ENCODE measurements at places on chromosomes 2 and 18.
A peak's percentile ranks its signal among the peaks of the same experiment; 100 is the strongest.

GRCh38 chr2:158134655-158135054 is 33.0 kb downstream of the UPP2 start:
- DNase-seq, result no peak

DNA sequence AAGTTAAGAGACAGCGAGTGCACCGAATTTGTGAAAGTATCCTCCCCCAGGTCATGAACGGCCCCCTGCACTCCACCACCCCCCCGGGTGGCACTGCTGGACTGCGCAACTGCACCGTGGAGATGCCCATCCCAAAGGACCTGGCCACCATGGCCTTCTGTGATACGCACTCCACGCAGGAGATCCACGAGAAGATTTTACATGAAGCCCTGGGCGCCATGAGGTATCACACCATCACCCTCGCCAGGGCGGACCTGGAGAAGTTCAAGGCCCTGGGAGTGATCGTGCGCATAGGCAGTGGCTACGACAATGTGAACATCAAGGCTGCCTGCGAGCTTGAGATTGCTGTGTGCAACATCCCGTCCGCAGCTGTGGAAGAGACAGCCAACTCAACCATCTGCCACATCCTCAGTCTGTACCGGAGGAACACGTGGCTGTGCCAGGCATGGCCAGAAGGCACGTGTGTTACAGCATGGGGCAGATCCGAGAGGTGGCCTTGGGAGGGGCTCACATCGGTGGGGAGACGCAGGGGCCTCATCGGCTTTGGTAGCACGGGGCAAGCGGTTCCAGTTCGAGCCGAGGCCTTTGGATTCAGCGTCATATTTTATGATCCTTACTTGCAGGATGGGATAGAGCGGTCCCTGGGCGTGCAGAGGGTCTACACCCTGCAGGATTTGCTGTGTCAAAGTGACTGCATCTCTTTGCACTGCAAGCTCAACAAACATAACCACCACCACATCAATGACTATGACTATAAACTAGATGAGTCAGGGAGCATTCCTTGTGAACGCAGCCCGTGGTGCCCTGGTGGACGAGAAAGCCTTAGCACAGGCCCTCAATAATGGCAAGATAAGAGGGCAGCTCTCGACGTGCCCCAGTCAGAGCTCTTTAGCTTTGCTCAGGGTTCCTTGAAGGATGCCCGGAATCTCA is 290.8 kb upstream of the MC4R start:
- no peak for DNase-seq

DNA sequence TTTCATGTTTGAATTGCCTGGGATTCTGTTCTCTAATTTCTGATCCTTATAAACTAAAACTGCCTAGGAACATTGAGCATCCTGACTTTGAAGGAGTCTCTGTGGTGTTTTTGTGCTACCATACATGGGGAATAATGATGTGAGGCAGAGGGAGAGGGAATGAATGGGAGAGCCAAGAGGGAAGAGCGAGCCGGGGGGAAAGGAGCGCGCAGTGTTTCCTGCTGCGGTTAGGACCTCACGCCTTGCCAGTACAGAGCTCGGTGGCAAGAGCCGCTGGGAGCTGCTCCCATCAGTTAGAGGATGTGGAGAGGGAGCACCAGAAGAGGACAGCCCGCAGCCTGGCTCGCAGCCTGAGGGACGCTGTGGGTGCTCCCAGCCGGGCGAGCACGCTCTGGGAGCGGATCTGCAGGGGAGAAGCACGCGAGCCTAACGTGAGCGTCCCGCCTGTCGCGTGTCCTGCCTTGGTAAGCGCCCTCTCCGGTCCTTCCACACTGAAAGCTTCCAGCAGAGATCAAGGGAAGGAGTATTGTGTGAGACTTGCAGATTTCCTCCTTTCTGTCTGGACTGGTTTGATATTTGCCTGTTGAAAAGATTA is 114.7 kb downstream of the FAM210A start:
- DNase-seq, result no peak

- DNase-seq, result no peak
These were observed 19.3 kb downstream of the TMEM247 start for GRCh38 chr2:46498681-46499080.

GRCh38 chr2:26483027-26483326 is 5.1 kb upstream of the OTOF start:
- no peak for DNase-seq

- DNase-seq, result no peak
These were observed 20.1 kb downstream of the GPR35 start for GRCh38 chr2:240645346-240645745.

DNA sequence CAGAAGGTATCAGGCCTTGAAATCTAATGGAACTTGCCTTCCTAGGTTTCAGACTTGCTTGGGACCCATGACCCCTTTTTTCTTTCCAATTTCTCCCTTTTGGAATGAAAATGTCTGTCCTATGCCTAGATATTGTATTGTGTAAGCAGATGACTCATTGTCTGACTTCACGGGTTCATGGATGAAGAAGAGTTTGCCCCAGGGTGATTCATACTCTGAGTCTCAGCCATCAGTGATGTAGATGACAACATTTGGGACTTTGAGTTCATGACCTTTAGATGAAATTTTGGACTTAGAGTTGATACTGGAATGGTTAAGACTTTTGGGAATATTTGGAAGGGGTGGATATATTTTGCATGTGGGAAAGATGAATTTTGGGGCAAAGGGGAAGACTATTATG is 11.2 kb upstream of the SCYGR5 start:
- DNase-seq, result no peak

DNA sequence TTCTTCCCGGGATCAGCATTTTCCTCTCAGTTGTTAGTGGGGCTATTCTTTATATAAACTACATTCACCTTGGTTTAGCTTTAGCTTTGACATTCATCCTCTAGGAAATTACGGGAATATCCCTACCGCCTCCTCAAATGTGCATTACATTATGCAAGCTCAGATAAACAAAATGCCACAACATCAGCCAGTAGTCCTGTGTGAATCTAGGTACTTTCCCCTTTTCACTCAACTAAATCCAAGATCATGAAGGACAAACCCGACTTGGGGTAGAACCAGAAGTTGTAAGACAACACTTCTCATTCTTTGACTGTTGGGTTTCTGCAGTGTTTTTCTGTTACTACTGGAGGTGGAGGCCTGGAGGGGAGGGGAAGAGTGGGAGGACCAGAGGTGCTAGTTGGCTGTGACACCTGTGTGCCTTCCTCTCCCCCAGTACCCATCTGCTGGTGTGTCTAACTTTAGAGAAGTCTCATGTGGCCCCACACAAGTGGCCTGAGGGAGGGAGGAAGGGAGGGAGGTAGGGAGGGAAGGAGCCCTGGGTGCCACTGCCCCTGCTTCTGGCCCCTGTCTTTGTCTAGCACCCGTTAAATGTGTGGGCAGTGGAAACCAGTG is 84.8 kb upstream of the BCL2L11 start:
- no peak for DNase-seq

DNA sequence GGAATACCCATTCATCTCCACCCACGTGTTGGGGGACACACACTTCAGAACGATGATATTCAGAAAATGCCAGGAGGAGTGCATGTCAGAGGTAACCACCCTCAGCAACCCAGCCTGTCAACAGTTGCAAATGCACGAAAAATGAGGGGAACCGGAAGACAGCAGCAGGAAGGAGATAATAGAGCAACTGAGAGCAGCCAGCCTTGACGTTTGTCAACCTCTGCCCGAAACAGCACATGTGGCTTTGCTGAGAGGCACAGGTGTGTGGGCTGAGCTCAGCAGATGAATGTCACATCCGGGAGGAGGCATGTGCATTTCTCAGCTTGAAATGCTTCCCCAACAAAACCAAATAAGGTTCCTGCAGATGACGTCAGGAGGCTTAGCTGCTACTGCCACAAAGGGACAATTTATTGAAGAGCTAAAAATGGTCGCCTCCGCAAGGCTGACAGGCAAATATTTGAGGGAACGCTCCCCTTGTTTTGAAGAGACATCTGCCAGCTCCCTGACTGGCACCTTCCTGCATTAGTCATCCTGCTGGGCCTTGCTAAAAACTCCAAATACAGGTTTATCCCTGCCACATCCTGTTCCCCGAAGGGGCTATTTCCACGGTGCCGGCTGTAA is 419.0 kb downstream of the NBAS start:
- peak; percentile 41 for DNase-seq

DNA sequence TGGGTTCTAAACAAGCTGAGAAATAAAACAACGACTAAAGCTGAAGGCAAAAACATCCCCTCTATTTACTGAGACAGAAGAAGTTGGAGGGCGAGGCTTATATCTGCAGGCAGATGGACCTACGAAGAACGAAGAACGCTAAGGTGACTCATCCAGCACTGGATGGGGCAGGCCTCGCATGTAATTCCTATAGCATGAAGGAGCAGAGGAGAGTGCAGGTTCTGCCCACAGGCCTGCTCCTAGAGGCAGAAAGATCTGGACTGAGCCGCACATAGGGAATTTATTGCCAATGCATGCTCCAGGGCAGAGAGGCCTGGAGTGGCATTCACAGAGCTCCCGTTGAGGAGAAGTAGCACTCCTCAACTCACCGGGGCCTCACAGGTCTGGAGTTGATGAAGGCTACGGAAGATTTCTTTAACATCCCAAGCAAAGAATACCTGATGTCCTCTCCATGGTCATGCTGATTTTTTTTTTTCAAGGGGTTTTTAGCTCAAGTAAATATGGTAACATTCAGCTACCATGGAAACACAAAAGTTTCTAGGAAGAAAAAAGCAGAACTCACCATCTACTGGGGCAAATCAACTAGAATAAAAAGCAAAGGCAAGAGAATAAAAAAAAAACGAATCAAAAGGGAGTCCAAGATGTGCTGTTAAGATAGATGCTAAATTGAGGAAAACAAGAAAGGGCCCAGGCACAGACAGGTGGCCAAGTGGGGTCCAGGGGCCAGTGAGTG is 10.4 kb upstream of the METTL21A start:
- no peak for DNase-seq

DNA sequence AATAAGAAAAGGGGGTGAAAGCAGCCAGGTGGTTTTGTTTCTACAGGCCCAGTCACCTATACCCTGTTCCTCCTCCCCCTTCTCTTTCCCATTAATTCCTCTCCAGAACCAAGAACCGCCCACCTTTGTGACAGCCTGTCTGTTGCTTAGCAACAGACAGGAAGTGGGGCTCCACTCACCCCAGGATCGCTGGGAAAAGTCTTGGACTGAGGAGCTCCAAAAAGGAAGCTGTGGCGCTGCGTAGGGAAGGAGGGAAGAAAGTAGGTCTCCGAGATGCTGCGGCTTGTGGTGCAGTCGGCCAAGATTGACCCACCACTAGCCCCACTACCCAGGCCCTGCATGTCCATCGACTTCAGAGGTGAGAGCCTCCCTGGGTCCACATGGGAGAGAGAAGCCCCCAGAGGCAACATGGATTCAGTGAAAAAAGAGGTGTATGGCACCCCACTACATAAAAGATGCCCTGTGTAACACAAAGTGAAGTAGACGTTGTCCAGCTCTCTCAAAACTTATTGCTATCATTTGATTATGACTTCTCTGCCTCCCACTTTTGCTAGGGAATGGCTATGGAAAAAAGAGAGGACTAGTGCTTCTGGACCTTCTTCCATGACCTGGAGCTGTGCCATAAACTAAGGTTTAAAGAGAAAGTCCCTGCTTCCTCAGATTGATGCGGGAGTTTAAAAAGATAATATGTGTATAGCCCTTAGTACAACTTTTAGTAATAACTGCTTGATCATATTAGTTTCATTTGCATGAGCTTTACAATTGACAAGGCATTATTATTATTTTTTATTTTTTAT is at the start of gene FER1L5:
TSS of gene FER1L5 (plus strand) at position 201 of the 797 bp plus-strand sequence. CDS start at position 274, 73 bp downstream.
- no peak for DNase-seq

- peak; percentile 29 for DNase-seq
These were observed 476 bp downstream of the STRN start for GRCh38 chr2:36965751-36966369.

- no peak for DNase-seq
These were observed 6.3 kb upstream of the HS6ST1 start for GRCh38 chr2:128324897-128325410.

GRCh38 chr2:20647738-20648137 is 3.2 kb downstream of the HS1BP3 start:
- no peak for DNase-seq

DNA sequence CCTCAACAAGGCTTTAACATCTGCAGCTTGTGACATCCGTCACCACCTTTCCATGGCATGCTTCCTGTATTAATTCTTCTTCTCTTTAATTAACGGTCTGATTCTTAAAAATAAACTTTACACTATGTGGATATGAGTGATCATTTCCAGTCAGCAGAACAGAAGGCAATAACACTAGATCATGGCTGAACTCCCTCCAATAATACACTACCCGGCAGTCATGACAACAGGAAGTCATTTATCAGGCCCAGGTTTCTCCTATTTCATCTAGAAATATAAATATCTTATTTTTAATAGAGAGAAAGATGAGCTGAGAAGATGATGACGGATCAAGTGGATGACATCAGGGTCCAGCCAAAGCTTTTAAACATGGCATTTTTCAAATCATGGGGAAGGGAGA is 792.2 kb downstream of the SLC4A3 start:
- no peak for DNase-seq

DNA sequence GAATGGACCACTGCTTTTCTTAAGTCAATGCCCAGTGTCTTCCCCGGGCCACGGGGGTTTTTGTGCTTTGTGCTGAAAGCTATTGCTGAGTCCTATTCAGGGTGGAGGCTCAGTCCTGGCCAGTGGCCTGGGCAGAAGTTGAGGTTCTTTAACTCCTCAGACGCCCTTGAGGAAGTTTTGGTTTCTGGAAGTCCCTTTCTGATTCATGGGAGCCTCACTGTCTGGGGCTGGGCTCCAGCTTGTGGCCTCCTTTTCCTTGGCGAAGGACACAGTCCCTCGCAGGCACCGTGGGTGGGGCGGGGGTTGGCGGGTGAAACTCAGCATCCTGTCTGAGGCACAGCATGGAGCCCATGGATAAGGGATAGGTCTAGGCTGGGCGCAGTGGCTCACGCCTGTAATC is 465.2 kb upstream of the HS6ST1 start:
- no peak for DNase-seq

DNA sequence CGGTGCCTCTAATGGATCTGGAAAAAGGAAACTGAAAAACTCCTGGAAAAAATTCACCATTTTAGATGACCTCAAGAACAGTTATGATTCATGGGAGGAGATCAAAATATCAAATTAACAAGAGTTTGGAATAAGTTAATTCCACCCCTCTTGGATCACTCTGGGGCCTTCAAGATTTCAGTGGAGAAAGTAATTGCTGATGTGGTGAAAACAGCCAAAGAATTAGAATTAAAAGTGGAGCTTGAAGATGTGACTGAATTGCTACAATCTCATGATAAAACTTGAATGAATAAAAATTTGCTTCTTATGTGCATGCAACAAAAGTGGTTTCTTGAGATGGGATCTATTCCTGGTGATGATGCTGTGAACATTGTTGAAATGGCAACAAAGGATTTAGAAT is 974.4 kb upstream of the GYPC start:
- no peak for DNase-seq

Measured in activated CD4-positive, alpha-beta T cell treated with anti-CD3 and anti-CD28 coated beads, Interleukin-2, amount 50 U/mL, for 1 hour (primary cell).